ENCODE measurements at places on chromosomes 3 and 15.

GRCh38 chr15:85708402-85708941, 86.3 kb downstream of the KLHL25 start:
- no peak for DNase-seq

- no peak for DNase-seq
Measured at GRCh38 chr3:122533931-122534334, 19.2 kb upstream of the KPNA1 start.

DNA sequence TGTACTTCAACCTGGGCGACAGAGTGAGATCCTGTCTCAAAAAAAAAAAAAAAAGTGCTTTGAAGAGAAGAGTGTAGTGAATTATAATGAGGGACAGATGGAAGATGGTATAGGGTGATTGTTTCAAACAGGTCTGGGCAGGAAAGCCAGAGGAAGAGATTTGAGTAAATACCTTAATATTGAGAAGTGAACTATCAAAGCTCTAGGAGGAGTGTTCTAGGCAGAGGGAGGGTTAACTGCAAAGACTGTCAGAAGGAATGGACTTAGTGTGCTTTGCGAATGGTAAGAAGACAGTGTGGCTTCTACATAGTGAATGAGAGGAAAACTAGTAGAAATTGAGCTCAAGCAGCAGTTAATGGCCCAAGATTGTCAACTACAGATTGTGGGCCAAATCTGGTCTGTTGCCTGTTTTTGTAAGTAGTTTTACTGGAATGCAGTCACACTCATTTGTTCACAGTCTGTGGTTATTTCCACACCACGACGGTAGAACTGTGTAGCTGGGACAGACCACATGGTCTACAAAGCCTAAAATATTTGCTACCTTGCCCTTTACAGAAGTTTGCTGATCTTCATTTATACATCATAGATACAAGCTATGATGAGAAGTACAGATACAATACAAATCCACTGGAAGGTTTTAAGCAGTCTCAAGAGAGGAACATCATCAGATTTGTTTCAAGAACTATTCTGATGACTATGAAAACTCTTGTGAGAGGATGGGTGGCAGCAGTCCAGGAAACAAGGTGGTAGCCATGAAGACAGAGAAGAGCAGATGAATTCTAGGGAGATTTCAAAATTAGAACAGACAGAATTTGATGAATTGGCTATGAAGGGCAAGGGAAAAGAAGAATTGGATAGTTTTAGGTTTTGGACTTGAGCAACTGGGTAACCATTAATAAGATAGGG, 16.5 kb upstream of the USP50 start:
- no peak for DNase-seq

- DNase-seq = no peak
Measured at GRCh38 chr3:190269101-190269500, 53.1 kb downstream of the CLDN1 start.

- DNase-seq = no peak
Measured at GRCh38 chr3:175502155-175502554, 643.0 kb downstream of the NAALADL2 start.

- no peak for DNase-seq
Measured at GRCh38 chr15:77797270-77797669, 164.6 kb upstream of the LINGO1 start.

DNA sequence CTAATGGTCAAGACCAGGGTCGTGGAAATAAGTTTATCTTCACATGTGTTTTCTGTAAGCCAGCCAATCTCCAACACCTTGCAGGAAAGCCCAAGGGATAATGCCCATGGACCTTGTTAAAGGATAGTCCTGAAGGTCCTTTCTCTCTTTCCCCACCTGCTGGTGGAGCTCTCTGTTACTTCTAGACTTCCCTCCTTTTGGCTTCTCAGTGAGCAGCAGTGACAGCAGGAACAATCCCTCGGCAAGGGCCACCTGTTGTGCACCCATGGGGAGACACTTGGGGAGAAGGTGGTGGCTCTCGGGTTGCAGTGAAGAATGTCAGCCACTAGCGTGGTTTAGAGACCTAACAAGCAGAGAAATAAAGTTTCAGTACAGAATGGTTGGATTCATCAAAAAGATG, 84.0 kb upstream of the OSBPL11 start:
- DNase-seq = no peak

GRCh38 chr3:30357897-30358296, 248.5 kb upstream of the TGFBR2 start:
- no peak for DNase-seq

DNA sequence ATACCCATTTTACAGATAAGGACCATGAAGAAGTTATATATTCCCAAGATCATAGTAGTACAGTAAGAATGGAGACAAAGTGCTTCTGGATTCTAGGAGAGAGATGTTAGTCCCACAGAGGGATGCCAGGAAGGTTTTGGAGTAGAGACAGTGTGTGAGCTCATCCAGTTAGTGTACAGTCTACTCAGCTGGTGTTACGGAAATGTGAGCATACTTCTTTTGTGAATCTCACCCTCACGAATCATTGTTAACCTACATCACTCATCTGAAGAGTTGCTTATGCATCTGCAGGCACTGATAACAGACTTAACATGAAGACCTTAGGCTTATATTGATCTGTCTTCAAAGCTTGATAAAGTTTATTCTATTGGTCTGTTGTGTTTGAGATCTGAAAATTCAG, 106.6 kb upstream of the PTPRG start:
- DNase-seq = no peak

DNA sequence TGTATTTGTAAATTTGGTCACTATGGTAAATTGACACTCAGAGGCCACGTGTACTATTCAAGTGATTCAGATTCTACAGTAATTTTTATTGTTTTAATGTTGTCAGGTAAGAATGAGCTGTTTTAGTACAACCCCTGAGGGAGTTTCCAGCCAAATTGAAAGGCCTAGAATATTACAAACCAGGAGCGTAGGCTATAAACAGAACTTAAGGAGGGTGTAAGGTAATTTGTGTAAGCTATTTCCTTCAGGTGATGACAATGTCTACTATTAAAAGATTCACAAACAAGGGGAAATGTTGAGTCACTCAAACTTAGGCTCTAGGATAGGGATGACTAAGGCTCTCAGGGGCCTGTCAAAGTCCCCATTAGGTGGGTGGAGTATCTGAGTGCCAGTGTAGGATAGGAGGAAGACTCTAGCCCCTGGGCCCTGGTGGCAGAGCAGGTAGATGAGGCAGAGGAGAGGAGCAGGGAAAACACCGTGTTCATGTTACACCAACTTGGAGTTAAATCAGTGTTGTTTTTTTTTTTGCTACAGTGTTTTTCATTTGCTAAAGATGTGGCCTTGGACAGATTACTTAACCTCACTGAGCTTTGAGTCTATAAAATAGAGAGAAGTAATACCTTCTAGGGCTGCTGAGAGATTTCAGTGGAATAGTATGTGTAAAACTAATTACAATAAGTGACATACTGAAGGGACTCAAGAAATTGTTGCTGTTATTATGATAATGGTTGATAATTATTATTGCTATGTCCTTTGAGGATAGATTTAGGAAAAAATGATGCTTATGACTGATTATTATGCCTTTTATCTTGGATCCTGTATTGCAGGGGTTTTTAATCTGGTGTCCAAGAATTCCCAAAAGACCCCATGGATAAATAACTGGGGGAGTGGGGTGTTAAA, 10.3 kb downstream of the TM4SF1 start:
- DNase-seq = no peak

DNA sequence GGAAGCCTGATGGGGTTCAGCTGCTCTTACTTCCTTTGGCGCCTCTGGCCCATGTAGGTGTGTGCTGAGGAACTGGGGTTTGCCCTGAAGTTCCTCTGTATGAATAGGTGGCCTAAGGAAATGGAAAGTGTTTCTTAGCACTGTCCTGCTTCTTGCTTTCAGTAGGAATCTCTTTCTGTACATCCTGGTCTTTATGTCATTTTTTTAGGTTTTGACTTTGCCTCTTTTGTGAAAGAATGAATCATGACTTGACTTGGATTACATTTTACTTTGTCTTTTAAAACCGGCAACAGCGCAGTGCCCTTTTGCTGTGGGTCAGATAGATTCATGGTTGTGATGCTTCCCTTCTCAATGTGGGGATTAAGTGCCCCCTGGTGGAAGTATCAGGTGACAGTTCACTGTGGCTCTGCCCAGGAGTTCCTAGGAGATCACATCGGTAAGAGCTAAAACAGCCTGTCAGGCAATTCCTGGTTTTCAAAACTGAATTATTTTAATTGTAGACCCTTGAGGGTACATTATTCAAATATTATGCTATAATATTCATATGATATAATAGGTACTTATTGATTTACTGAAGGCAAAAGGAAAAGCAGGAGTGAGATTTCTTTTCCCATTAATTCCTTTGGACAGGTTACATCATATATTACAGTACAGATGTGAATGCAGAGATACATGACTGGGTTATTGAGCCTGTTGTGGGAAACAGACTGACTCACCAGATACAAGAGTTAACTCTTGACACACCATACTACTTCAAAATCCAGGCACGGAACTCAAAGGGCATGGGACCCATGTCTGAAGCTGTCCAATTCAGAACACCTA, 95.4 kb downstream of the HCN4 start:
- DNase-seq = peak; percentile 27

DNA sequence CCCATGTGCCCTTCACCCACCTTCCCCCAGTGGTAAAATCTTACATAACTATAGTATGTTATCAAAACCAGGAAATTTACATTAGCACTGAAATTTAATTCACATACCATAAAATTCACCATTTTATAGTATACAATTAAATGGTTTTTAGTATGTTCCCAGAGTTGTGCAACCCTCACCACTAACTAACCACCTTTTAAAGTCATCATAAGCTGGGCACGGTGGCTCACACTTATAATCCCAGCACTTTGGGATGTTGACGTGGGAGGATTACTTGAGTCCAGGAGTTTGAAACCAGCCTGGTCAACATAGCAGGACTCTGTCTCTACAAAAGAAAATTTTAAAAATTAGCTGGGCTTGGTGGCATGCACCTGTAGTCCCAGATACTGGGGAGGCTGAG, 13.7 kb downstream of the FRMD5 start:
- DNase-seq = no peak

DNA sequence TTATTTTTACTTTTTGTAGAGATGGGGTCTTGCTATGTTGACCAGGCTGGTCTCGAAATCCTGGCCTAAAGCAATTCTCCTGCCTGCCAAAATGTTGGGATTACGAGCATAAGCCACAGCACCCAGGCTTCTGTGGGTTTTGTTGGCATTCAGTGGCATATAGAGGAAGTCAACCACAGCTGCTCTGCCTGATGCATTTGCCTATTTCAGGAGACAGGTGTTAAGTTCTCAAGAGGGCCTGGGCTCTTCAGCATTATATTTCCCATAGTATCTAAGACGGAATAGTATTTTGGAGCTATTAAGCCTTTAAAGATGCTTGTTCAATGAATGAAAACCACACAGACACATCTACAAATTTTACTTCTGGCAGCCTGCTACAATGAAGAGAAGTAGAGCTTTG, 73.5 kb upstream of the CSPG5 start:
- DNase-seq = no peak

DNA sequence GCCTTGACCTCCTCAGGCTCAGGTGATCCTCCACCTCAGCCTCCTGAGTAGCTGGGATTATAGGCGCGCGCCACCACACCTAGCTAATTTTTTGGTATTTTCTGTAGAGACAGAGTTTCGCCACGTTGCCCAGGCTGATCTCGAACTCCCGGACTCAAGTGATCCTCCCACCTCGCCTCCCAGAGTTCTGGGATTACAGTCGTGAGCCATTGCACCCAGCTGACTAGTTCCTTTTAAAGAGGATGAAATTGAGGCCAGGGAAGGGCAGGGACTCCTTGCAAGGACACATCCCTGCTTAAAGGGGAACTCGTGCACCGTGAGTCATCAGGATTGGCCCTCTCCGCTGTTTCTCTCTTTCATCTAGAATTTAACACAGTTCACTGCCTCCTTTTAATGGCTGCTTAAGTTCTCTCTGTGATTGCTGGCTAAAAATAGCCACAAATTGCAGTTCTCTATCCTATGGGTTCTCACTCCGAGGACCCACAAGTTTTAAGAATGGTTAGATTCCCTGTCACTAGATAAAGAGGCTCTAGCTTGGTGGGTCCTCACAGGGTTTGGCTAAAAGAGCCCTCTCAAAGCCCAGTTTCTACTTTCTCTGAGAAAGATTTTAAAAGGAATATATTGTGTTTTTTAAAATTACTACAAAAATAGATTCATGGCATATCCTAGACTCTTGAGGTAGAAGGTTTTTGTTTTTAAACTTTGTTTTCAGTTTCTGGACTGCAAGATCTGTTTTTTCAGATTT, 1.4 kb downstream of the CRTAP start:
- no peak for DNase-seq

- DNase-seq = no peak
Measured at GRCh38 chr15:47356297-47356696, 361.0 kb upstream of the SEMA6D start.

DNA sequence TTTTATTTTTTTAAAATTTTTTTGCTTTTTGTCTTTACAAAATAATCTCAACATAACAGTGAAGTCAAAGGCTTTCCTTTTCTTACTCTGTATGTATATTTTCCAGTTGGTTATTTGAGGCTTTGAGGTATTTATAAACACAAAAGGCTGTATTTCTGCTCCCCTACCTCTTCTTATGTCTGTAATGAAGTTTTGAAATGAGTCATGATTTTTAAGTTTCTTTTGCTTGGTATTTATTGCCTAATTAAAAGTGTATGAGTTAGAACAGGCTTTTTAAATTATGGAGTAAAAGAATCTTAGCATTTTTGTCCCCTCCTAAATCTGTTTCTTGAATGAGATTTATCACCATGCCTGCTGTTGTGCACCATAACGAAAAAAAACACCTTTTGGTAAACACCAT, 66.0 kb downstream of the DCUN1D1 start:
- DNase-seq = no peak

DNA sequence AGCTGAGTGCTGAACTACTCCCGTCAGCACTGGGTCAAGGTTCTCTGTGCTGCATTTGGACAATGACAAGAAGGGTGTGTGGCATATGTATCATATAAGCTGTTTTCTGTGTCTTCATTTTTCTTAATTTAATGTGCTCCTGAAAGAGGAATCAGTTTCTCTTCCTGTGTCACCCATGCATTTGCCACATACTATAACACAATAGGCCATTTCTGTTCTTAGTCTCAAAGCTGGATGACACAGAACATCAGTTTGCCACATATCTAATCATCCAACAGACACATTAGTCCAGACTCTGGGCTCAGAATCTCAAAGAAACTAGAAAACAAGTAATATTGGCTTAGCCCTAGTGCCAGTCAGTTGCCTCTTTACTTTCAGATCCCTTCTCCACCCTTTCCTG, 34.1 kb downstream of the CEP19 start:
- DNase-seq = no peak

GRCh38 chr3:49805367-49805782, 2.3 kb downstream of the INKA1 start:
- no peak for DNase-seq

GRCh38 chr15:78317145-78317836, 17.9 kb upstream of the SKIC8 start:
- no peak for DNase-seq

DNA sequence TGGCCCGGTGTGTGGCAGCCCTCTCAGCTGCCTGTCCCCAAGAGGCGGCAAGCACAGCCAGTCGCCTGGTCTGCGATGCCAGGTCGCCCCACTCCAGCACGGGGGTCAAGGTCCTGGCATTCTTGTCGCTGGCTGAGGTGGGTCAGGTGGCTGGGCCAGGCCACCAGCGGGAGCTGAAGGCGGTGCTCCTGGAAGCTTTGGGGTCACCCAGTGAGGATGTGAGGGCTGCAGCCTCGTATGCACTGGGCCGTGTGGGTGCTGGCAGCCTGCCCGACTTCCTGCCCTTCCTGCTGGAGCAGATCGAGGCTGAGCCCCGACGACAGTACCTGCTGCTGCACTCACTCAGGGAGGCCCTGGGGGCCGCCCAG, 20.8 kb downstream of the CAND2 start:
- no peak for DNase-seq

GRCh38 chr3:3127432-3128010, 781 bp downstream of the TRNT1 start:
- DNase-seq = no peak

- no peak for DNase-seq
Measured at GRCh38 chr15:37789397-37789786, 145.0 kb upstream of the TMCO5A start.
